Activated CD4-positive, alpha-beta memory T cell treated with anti-CD3 and anti-CD28 coated beads for 36 hours (primary cell): ENCODE measurements at places on chromosomes 7 and 10.
A peak's percentile ranks its signal among the peaks of the same experiment; 100 is the strongest.

- DNase-seq: no peak
- H3K36me3 ChIP-seq: no peaks in the 10 kb centered on the region
- H3K4me1 ChIP-seq: no peaks in the 10 kb centered on the region
- no peak overlapping the region for H3K27ac ChIP-seq
Observed at GRCh38 chr10:100065084-100065660, 16.5 kb downstream of the CPN1 start.

GRCh38 chr7:117993377-117994003 is 120.2 kb upstream of the CTTNBP2 start:
- no peak overlapping the region for H3K27ac ChIP-seq
- DNase-seq: no peak
- H3K4me1 ChIP-seq: no peaks in the 10 kb centered on the region
- no peak overlapping the region for H3K4me3 ChIP-seq

DNA sequence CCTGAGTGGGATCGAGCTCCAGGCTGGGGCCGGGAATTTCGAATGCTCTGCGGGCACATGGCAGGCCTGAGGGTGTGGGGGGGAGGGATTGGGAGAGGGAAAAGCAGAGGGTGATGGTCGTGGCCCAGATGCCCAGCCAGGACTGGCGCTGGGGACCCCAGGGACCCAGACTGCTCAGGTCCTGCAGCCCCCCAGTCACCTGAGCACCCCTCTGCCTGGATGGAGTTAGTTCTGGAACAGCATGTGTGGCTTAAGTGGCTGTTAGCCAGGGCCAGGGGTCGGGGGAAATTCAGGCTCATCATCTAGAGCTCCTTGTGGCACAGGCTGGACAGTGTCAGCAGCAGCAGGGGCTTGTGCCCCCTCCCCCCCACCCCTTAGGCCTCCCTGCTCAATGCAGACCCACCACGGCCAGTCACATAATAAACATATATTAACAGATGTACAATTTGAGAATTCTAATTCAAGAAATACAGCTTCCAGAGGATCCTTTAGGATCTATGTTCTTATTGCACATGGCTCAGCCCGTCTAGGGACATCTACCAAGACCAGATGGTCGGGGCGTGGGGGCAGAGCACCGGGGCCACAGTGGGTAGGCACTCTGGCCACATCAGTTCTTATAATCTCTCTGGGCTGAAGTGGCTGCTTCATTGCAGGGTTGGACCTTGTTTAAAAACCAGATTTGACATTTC is 22.2 kb downstream of the DNAJB12 start:
- H3K4me1 ChIP-seq: peaks cover 89% of the 10 kb centered on the region
- H3K36me3 ChIP-seq: peaks cover 24% of the 10 kb centered on the region
- no peak for DNase-seq
- peak overlapping the region; percentile 99 for H3K27ac ChIP-seq

DNA sequence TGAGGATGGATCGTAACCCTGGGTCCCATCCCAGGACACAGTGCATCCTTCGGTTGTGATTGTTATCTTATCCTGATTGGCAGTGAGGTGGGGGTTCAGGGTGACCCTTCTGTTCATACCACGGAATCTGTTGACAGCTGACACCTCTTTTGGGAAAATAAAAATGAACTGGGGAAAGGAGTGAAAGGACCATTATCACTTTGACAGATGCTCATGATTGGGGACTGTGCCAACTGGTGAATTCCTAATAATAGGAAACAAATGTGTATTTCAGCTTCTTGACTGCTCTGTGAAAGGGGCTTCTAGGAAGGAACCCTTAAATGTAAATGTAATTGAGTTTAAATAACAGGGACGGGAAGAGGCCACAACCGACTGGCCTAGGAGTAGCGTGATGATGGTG is 65.4 kb downstream of the CELF2 start:
- no peaks in the 10 kb centered on the region for H3K36me3 ChIP-seq
- peaks cover 1% of the 10 kb centered on the region for H3K27me3 ChIP-seq
- no peak for DNase-seq
- H3K4me3 ChIP-seq: no peak overlapping the region
- H3K4me1 ChIP-seq: no peaks in the 10 kb centered on the region

- no peaks in the 10 kb centered on the region for H3K36me3 ChIP-seq
- peaks cover 12% of the 10 kb centered on the region for H3K4me1 ChIP-seq
- peaks cover 37% of the 10 kb centered on the region for H3K27me3 ChIP-seq
- peak overlapping the region; percentile 6 for H3K4me3 ChIP-seq
Observed at GRCh38 chr7:11831156-11831735, 752 bp downstream of the THSD7A start.

- H3K36me3 ChIP-seq: peaks cover 2% of the 10 kb centered on the region
- H3K27ac ChIP-seq: no peak overlapping the region
- H3K4me1 ChIP-seq: peaks cover 32% of the 10 kb centered on the region
Observed at GRCh38 chr10:29646238-29646902, 11.6 kb upstream of the SVIL start.

DNA sequence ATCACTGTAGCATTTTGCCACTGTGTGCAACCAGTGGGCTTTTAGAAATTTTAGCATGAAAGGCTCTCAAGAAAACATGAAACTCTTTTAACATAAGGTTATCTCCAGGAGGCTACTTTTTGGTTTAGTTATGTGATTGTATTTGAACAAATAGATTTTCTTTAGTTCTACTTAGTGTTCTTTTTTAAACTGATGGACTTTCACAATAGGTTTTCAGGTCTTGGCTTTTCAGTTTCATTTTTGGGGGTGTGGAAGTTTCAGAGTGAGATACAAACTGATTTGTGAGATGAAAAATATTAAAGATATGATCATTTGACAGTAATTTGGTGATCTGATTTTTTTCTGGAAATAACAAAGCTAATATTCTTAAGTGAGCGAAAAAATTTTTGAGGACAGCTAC is 344.1 kb downstream of the PHF14 start:
- H3K36me3 ChIP-seq: no peaks in the 10 kb centered on the region
- H3K4me3 ChIP-seq: no peak overlapping the region
- no peak overlapping the region for H3K27ac ChIP-seq
- no peaks in the 10 kb centered on the region for H3K4me1 ChIP-seq

GRCh38 chr10:88858491-88858890 is 6.8 kb upstream of the ANKRD22 start:
- DNase-seq: no peak
- H3K36me3 ChIP-seq: no peaks in the 10 kb centered on the region
- H3K27me3 ChIP-seq: peaks cover 11% of the 10 kb centered on the region
- H3K4me3 ChIP-seq: no peak overlapping the region

GRCh38 chr10:116961406-116962251 is 43.4 kb downstream of the SHTN1 start:
- no peaks in the 10 kb centered on the region for H3K27me3 ChIP-seq
- H3K4me3 ChIP-seq: no peak overlapping the region
- H3K4me1 ChIP-seq: no peaks in the 10 kb centered on the region
- no peaks in the 10 kb centered on the region for H3K36me3 ChIP-seq
- H3K27ac ChIP-seq: no peak overlapping the region

- H3K4me3 ChIP-seq: peak within 1 kb of the TSS; percentile 55
- H3K4me1 ChIP-seq: no peaks in the 10 kb centered on the region
- no peak within 1 kb of the TSS for H3K27ac ChIP-seq
Observed at GRCh38 chr10:59709395-59710125, at the start of gene SLC16A9. Gene SLC16A9 (minus strand): TSS chr10:59709850. CDS start chr10:59684291, 25,559 bp downstream.

DNA sequence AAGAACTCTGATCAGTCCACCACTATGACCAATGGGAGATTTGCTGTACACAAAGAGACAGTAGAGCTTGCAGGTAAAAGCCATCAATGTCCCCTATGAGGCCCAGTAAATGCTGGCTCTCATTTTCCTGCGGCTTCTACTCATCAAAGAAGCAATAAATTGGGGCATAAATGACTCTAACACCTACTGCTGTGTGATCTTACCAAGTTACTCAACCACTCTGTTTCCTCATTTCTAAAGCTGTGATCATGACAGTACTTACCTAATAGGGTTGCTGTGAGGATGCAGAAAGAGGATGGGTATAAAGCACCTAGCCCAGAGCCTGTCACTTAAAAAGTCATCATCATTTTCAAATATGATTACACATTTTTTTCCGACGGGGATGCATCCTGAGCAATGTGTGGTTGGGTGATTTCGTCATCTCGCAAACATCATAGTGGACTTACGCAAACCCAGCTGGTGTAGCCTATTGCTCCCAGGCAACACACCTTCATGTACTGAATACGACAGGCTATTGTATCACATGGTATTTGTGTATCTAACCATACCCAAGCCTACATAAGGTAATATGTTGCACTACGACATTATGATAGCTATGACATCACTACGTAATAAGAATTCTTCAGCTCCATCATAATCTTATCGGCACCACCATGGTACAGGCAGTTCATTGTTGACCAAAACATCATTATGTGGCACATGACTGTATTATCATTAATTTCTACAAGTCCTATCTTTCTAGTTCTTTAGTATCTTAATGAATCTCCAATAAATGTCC is 7.1 kb upstream of the MGMT start:
- H3K36me3 ChIP-seq: no peaks in the 10 kb centered on the region
- DNase-seq: no peak
- H3K4me1 ChIP-seq: no peaks in the 10 kb centered on the region
- peaks cover 17% of the 10 kb centered on the region for H3K27me3 ChIP-seq
- H3K4me3 ChIP-seq: no peak overlapping the region

DNA sequence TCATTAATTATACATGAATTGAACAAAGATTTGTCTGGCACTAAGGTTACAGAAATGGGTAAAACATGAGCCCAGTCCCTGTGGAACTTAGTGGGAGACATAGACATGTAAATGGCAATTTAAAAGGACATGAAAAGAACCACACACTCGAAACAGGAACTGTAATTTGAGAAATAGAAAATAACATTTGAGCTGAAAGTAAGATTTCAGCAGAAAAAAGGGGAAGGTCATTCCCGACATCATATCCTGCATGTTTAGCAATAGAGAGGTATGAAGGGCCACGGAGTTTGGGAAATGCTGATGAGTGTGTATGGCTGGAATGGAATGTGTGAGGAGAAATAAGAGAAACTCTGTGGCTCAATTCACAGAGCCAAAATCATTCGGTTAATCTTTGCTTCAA is 175.4 kb upstream of the AHR start:
- H3K27ac ChIP-seq: no peak overlapping the region
- H3K4me1 ChIP-seq: peaks cover 28% of the 10 kb centered on the region
- no peak for DNase-seq
- no peaks in the 10 kb centered on the region for H3K36me3 ChIP-seq
- no peak overlapping the region for H3K4me3 ChIP-seq

DNA sequence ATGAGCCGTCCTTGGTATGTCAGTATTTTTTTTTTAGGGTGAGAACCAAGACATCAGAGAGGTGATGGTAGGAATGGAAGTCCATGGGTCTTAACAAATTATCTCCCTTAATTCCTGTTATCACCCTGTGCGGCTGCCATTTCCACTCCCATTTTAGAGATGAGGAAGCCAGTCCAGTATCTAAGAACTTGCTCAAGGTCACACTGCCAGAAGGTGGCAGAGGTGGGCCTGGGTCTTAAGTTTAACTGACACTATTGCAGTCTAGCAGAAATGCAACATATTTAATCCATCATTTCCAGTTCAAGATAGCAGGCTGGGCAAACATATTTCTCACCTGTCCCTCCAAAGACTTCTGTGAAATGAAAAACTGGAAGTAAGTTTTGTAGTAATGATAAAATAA is 108.3 kb downstream of the GLI3 start:
- H3K4me1 ChIP-seq: no peaks in the 10 kb centered on the region
- H3K4me3 ChIP-seq: no peak overlapping the region
- H3K27me3 ChIP-seq: no peaks in the 10 kb centered on the region
- no peaks in the 10 kb centered on the region for H3K36me3 ChIP-seq

- DNase-seq: no peak
- H3K36me3 ChIP-seq: peaks cover 8% of the 10 kb centered on the region
- no peak overlapping the region for H3K4me3 ChIP-seq
- H3K27me3 ChIP-seq: no peaks in the 10 kb centered on the region
- H3K27ac ChIP-seq: no peak overlapping the region
- H3K4me1 ChIP-seq: no peaks in the 10 kb centered on the region
Observed at GRCh38 chr10:21810582-21811244, 192.8 kb downstream of the DNAJC1 start.

GRCh38 chr10:33749790-33750189 is 415.3 kb upstream of the NRP1 start:
- H3K36me3 ChIP-seq: no peaks in the 10 kb centered on the region
- no peak overlapping the region for H3K4me3 ChIP-seq
- no peak overlapping the region for H3K27ac ChIP-seq
- no peak for DNase-seq

DNA sequence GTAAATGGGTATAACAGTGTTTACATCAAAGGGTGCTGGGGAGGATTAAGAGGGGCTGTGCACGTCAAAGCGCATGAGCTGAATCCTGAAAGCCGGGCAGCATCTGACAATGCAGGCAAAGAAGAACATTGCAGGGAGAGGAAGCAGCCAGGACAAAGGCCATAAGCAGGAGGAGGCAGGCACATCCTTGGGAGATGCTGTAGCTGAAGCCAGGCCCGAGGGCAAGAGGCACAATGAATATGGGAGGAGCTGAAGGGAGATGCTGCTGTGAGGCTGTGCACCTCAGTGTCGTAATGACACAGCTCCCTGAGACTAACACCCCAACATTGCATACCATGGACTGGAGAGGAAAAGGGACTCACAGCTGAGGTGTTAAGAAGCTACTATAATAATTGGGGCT is 129.2 kb downstream of the BTAF1 start:
- peaks cover 3% of the 10 kb centered on the region for H3K36me3 ChIP-seq
- H3K27me3 ChIP-seq: no peaks in the 10 kb centered on the region
- no peak for DNase-seq
- peaks cover 8% of the 10 kb centered on the region for H3K4me1 ChIP-seq
- H3K27ac ChIP-seq: no peak overlapping the region
- no peak overlapping the region for H3K4me3 ChIP-seq
